Muscle of leg (tissue), 16 donors: ENCODE measurements at places on chromosomes 2 and 18. TPM values are rescaled to one million over a fixed set of nuclear protein-coding genes. Genes with fewer than 3 reads are reported as not detected.

DNA sequence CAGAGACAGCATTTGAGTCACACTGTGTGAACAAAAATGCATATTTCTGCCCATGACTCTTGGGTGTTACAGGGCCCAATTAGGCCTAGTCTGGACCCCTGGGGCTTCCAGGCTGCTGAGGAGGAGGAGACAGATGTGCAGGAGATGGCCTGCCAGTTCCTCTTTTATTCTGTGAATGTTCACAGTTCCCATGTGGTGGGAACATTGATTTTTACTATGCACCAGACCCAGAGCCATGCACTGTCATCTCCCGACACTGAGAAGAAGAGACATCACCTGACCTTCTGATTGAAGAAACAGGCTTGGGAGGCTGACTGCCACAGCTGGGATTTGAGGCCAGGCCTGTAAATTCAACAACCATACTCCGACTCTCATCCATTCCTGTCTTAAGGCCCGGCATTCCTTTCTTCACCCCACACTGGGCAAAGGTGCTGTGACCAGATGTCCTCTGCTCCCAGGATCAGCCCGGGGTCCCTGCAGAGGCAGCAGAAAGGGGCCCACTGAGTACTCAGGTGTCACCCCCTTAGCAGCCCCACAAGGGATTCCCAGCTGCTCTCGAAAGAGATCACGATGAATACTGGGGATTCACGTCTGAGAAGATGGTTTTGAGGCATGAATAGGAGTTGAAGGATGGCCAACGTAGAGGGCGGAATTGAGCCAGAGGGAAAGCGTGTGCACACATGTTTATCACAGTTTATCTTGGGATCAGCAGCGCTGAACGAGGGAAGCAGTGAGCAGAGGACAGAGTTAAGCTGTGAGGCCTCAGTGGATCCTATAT, 3.6 kb upstream of the TFCP2L1 start:
- no peak for DNase-seq
- H3K36me3 ChIP-seq: no peaks in the 10 kb centered on the region
- no peak overlapping the region for H3K27ac ChIP-seq

- no peak for DNase-seq
- peaks cover 31% of the 10 kb centered on the region for H3K4me1 ChIP-seq
- no peaks in the 10 kb centered on the region for H3K36me3 ChIP-seq
- H3K27ac ChIP-seq: no peak overlapping the region
- H3K27me3 ChIP-seq: peaks cover 13% of the 10 kb centered on the region
Observed at GRCh38 chr2:96506016-96506906, 1.1 kb upstream of the NEURL3 start.

DNA sequence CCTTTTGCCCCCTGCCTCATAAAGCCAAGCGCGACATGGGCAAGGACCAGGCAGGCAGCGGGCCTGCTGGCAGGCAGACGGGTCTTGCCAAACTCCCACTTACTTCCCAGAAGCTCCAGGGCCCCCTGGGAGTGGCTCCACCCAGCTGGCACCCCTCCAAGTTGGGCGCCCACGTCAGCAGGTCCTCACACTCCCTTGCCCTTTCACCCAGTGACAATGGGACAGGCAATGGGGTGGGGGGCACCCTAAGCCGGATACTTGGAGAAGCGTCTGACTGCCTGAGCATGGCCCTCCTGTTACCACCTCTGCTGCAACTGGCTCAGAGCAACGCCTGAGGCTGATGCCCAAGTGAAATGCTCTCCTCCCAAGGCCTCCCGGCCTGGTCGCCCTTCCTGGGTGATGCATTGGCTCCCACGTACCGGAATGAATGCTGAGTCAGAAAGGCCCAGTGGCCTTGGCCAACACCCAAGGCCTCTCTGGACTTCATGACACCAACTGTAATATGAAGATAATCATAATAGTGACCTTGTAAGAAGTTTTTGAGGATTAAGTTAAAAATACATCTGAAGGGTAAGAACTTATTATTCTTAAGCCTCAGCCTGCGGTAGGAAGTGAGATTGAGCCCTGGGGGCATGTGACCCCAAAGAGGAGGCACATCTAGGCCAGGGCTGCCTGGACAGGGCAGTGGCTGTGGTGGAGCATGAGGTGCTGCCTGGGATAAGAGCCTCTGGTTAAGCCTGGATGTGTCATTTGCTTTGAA, 31.6 kb downstream of the KCNK3 start:
- no peak overlapping the region for H3K4me3 ChIP-seq
- DNase-seq: peak; percentile 26
- H3K27ac ChIP-seq: peak overlapping the region; percentile 25
- peaks cover 19% of the 10 kb centered on the region for H3K27me3 ChIP-seq
- H3K36me3 ChIP-seq: no peaks in the 10 kb centered on the region

- H3K27me3 ChIP-seq: no peaks in the 10 kb centered on the region
- H3K36me3 ChIP-seq: peaks cover 59% of the 10 kb centered on the region
- peaks cover 51% of the 10 kb centered on the region for H3K4me1 ChIP-seq
- H3K4me3 ChIP-seq: no peak overlapping the region
Observed at GRCh38 chr2:218281449-218281848, 10.9 kb downstream of the TMBIM1 start.

DNA sequence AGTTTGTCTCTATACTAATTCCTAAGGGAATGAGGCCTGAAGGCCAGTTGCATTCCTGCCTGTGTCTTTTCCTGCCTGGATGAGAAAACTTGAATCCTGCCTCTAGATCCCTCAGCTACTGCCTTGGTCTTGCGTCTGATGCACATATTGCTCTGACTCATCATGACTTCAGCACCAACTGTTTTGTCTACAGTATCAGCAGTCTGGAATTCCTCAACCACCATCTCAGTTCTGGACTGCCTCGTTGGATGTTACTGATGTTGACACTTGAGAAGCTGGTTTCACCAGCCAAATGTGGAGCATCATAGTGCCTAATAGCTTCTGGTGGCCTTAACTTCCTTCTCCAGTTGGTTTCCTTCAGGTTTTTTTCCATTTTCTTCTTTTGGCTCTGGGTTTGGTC, 211.0 kb downstream of the CTNNA2 start:
- no peaks in the 10 kb centered on the region for H3K36me3 ChIP-seq
- H3K27me3 ChIP-seq: no peaks in the 10 kb centered on the region
- no peak overlapping the region for H3K4me3 ChIP-seq
- no peak overlapping the region for H3K27ac ChIP-seq

DNA sequence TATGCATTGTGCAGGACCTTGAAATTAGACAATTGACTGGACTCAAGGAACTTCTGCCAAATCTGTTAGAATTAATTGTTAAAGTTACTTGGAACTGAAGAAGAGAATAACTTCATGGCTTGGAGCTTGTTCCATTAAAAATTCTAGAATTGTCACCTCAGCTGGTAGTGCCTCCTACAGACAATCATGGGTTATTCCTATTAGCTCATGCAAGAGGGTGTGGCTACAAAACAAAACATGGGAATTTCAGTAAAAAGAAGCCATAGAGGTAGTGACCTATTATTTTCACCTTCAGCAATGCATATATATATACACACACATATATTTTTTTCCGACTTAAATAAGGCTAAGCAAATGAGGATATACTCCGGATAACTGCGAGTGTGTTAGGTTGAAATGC, 181.9 kb upstream of the DTNA start:
- H3K36me3 ChIP-seq: no peaks in the 10 kb centered on the region
- no peaks in the 10 kb centered on the region for H3K27me3 ChIP-seq
- no peaks in the 10 kb centered on the region for H3K4me1 ChIP-seq
- no peak for DNase-seq
- no peak overlapping the region for H3K4me3 ChIP-seq

DNA sequence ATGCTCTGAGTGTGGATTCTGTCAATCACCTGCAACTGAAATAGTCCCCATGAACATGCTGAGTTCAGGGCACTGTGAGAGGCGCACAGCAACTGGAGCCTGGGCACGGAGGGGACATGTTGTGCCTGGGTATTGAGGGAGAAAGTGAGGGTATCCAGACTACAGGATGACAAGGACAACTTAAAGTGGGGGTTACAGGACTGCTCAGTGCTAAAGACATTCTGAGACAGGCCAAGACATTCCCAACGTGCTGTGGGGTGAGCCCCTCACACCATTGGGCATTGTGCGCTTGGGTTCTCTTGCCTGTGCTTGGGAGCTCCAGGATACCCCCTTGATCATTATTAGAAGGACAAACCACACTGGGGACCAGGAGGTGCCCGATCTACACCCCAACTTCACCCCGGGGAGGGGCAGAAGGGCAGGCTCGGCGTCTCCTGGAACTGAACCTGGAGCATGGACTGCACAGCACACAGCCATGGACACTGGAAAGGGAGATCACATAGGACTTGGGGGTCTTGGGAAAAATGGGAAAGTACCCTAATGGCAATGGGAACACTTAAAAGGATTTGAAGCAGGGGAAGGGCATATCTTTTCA, 72.5 kb upstream of the HDAC4 start:
- no peak overlapping the region for H3K4me3 ChIP-seq
- no peak for DNase-seq
- no peaks in the 10 kb centered on the region for H3K4me1 ChIP-seq
- H3K27ac ChIP-seq: no peak overlapping the region
- H3K36me3 ChIP-seq: no peaks in the 10 kb centered on the region

DNA sequence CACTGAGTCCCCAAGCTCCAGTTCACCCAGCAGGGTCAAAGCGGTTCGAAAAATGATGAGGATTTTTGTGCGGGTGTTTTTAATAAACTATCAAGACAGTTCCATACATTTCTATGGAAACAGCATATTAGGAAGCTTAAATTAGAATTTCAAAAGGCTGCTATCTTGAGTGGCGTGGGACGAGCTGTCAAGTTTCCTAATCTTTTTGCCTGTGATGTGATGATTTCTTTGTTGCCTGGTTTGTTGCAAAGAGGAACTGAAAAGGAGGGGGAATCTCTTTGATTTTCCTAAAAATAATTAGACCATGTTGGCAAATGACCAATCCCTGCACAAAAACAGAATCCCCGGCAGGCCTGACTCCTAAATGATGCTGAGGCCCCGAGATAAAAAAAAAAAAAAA, 66.1 kb upstream of the ATG16L1 start:
- no peaks in the 10 kb centered on the region for H3K36me3 ChIP-seq
- no peaks in the 10 kb centered on the region for H3K27me3 ChIP-seq
- no peak overlapping the region for H3K27ac ChIP-seq
- H3K4me1 ChIP-seq: peaks cover 3% of the 10 kb centered on the region
- no peak overlapping the region for H3K4me3 ChIP-seq

DNA sequence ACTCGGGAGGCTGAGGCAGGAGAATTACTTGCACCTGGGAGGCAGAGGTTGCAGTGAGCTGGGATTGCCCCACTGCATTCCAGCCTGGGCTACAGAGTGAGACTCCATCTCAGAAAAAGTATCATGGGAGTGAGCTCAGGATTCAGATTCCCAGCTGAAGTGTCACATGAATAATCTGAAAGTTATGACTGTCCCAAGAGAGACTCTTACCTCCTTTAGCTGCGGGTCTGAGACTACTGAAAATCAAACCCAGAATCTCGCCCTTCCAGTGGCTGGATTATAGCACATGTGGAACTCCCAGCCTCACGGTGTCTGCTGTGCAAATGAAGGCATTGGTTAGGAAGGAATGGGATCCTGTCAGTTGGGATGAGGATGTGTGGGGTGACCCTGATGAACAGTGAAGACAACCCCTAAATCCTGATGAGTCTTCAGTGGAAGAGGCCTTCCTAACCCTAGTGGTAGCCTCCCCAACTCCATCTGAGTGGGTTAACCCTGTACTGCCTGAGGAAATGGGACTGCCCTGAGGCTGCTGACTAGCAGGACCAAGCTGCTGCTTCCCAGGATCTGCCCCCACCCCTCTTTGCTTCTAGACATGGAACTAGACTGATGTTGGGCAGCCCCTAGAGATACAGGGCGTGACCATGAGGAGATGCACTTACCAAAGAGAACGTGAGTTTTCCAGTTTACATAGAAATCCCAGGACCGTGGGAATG, 16.5 kb downstream of the BOK start:
- no peaks in the 10 kb centered on the region for H3K27me3 ChIP-seq
- DNase-seq: no peak
- no peak overlapping the region for H3K4me3 ChIP-seq
- H3K4me1 ChIP-seq: peaks cover 10% of the 10 kb centered on the region

GRCh38 chr2:147860009-147860408, 15.2 kb downstream of the ACVR2A start:
- no peaks in the 10 kb centered on the region for H3K36me3 ChIP-seq
- DNase-seq: peak; percentile 8
- no peak overlapping the region for H3K4me3 ChIP-seq
- H3K4me1 ChIP-seq: peaks cover 2% of the 10 kb centered on the region
- H3K27ac ChIP-seq: no peak overlapping the region
- H3K27me3 ChIP-seq: no peaks in the 10 kb centered on the region

DNA sequence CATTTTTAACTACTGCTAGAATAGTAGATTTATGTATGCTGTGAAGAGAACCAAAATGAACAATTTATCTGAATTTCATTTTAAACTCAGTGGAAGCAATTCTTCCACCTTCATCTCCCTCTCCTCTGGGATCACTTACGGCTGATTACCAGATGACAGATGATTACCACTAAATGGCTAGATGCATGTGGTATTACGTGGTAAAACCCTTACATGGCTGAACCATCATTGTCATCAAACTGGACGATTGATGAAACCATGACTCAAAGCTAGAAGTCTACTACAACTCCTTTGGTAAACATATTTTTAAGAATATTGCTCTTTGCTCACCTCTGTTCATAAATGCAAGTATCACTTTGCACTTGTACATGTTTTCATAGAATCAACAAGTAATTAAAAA, 48.5 kb upstream of the DOCK10 start:
- no peak overlapping the region for H3K27ac ChIP-seq
- no peak for DNase-seq
- no peaks in the 10 kb centered on the region for H3K36me3 ChIP-seq
- no peaks in the 10 kb centered on the region for H3K4me1 ChIP-seq
- H3K27me3 ChIP-seq: no peaks in the 10 kb centered on the region

GRCh38 chr2:27001950-27002349, 30.8 kb upstream of the TMEM214 start:
- H3K4me3 ChIP-seq: no peak overlapping the region
- no peaks in the 10 kb centered on the region for H3K27me3 ChIP-seq
- H3K4me1 ChIP-seq: no peaks in the 10 kb centered on the region
- H3K36me3 ChIP-seq: no peaks in the 10 kb centered on the region

- H3K27ac ChIP-seq: no peak overlapping the region
- no peak overlapping the region for H3K4me3 ChIP-seq
- H3K36me3 ChIP-seq: no peaks in the 10 kb centered on the region
Observed at GRCh38 chr2:63837036-63837594, 4.6 kb upstream of the UGP2 start.

GRCh38 chr2:130332271-130333073, 10.2 kb upstream of the IMP4 start:
- H3K4me1 ChIP-seq: peaks cover 11% of the 10 kb centered on the region
- peak; percentile 78 for DNase-seq
- no peaks in the 10 kb centered on the region for H3K36me3 ChIP-seq

- no peaks in the 10 kb centered on the region for H3K27me3 ChIP-seq
- DNase-seq: no peak
- no peaks in the 10 kb centered on the region for H3K36me3 ChIP-seq
- no peak overlapping the region for H3K4me3 ChIP-seq
- H3K4me1 ChIP-seq: no peaks in the 10 kb centered on the region
Observed at GRCh38 chr2:7826656-7827055, 855.2 kb upstream of the ID2 start.

GRCh38 chr2:188345831-188346458, 54.3 kb downstream of the GULP1 start:
- H3K27ac ChIP-seq: no peak overlapping the region
- no peaks in the 10 kb centered on the region for H3K4me1 ChIP-seq
- no peak for DNase-seq
- H3K4me3 ChIP-seq: no peak overlapping the region
- H3K36me3 ChIP-seq: no peaks in the 10 kb centered on the region
- H3K27me3 ChIP-seq: no peaks in the 10 kb centered on the region

TMEM198 gene
- 1.2 TPM for total RNA-seq

DCDC2C gene
- total RNA-seq: 0.18 TPM

SFT2D3 gene
- total RNA-seq: 6.4 TPM

PROKR1 gene
- total RNA-seq: 1.2 TPM

LYPD1 gene
- total RNA-seq: 6.1 TPM

SCN2A gene
- 0.04 TPM for total RNA-seq

ALPP gene
- 0.09 TPM for total RNA-seq

DTYMK gene
- total RNA-seq: 22.7 TPM
